ENCODE measurements at places on chromosomes 12 and 14.

GRCh38 chr14:58822856-58823255 lies 185.1 kb downstream of the DACT1 start:
- DNase-seq = no peak

- DNase-seq = no peak
These were observed 114.8 kb downstream of the PLEKHA5 start for GRCh38 chr12:19244312-19244711.

DNA sequence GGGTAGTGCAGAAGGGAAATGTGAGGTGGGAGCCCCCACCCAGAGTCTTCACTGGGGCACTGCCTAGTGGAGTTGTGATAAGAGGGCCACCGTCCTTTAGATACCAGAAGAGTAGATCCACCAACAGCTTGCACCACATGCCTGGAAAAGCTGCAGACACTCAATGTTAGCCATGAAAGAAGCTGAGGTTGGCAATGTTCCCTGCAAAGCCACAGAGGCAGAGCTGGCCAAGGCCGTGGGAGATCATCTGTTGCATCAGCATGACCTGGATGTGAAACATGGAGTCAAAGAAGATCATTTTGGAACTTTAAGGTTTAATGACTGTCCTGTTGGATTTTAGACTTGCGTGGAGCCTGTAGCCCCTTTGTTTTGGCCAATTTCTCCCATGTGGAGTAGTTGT lies 468.4 kb upstream of the FOXG1 start:
- no peak for DNase-seq

- no peak for DNase-seq
These were observed 14.1 kb downstream of the CCDC85C start for GRCh38 chr14:99589651-99590530.

- no peak for DNase-seq
These were observed 404.0 kb upstream of the ATP2B1 start for GRCh38 chr12:90112666-90113065.

DNA sequence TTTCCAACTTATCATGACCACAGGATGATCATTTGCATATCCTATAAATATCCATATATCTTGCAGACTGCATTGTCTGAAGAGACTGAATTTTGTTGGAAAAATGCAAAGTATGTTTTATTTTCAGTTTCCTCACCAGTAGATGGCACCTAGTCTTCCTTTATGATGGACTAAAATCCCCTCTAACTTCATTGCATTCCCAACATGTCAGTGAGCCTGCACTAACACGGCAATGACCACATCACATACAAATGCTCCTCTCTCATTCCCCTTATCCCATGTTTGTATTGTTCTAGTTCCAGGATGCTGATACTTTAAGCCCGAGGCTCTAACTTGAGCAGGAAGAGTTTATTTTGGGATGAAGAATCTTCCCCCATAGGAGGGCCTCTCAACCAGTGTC lies 24.7 kb upstream of the MYBPC1 start:
- peak; percentile 7 for DNase-seq

GRCh38 chr12:113239288-113239771 lies 18.1 kb downstream of the TPCN1 start:
- no peak for DNase-seq

DNA sequence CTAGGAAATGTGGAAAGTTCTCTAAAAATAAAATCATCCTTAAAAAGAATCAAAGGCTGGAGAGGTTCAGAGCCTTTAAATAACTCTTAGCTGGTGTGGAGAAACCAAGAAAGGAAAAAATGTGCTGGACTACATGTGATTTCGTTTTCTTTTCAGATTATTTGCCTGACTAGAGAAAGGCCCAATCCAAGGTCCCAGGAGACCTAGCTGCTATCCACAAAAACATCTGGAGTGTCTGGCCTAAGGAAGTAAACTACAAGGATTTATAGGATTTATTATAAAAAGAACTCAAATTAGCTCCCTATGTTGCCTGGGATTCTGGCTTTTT lies 774 bp upstream of the TMEM30B start:
- DNase-seq = no peak

- DNase-seq = no peak
These were observed 26.7 kb downstream of the GTF2A1 start for GRCh38 chr14:81193924-81194633.

- DNase-seq = no peak
These were observed 184.6 kb downstream of the MDGA2 start for GRCh38 chr14:47490766-47491165.

DNA sequence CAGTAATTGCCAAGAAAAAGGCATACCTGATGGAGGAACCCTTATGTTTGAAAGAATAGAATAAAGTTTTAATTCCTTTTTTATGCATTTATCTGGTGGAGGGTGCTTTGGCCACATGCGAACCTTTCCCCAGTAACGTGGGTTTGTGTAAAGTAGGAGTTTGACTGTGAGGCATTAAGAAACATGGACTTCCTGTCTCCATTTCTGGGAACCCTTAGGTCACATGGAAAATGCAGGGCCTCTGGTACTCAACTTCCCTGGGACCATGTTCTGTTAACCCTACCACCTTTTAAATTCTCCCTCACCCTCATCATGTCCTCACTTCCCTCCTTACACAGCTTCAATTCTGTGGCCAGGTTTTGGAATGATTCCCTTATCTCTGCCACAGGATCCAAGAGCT lies 80.3 kb downstream of the PPM1A start:
- DNase-seq = no peak

- DNase-seq = peak; percentile 4
These were observed 316.7 kb upstream of the KITLG start for GRCh38 chr12:88896958-88897357.

- DNase-seq = no peak
These were observed 486.5 kb downstream of the EGLN3 start for GRCh38 chr14:33464254-33464962.

GRCh38 chr12:116143909-116144308 lies 133.6 kb downstream of the MED13L start:
- no peak for DNase-seq

- DNase-seq = no peak
These were observed 118.3 kb downstream of the LRRK2 start for GRCh38 chr12:40343124-40343523.

DNA sequence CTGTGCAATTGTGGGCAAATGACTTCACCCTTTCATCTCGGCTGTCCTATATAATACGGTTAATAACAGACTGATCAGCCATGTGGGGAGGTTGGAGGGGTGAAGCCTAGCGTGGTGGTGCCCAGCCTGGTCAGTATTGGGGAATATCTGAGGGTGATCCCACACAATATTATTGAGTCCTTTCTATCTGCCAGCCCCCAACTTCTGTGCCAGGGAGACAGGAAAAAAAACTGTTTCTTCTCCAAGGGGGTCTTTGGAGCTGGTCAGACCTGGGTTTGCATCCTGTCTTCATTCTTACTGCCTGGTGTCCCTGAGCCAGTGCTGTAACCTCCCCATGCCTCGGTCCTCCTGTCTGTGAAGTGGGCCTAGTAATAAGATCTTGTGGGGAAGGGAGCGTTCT lies 6.5 kb downstream of the CYP46A1 start:
- no peak for DNase-seq

DNA sequence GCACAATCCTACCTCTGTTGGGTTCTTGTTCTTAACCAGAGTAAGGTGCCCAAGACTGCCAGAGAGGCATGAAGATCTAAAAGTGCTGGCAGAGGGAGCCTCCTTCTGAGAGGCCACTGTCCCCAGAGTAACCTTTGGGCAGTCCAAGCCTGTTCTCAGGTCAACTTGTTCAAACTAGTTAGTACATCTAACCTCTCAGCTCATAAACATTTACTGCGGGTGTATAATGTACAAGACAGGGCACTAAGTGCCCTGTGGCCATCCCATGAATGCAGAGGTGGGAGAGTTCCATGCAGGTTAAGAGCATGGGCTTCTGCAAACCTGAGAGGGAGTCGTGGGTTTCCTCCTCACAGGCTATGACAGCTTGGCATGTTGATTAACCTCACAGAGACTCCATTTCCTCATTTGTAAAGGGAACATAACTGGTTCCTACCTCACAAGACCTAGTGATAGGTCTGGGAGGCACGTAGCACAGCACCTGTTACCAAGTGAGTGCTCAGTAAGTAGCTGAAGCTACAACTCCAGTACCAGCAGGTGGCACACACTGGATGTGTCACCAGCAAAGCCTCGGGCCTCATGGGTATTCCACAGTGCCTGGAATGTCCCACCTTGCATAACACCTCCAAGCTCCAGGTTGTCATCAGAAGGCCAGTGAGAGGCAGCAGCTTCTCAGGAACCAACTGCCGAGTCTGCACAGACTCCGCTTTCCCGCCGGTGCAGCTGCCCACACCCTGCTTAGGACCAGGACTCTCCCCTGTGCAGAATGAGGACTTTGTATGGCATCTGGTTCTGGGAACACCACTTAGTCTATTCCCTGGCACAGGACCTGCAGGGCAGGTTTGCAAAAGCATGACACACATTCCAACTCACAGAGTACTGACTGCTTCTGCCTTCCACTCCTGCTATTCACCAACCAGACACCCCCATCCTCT lies 4.4 kb downstream of the VDR start:
- no peak for DNase-seq

DNA sequence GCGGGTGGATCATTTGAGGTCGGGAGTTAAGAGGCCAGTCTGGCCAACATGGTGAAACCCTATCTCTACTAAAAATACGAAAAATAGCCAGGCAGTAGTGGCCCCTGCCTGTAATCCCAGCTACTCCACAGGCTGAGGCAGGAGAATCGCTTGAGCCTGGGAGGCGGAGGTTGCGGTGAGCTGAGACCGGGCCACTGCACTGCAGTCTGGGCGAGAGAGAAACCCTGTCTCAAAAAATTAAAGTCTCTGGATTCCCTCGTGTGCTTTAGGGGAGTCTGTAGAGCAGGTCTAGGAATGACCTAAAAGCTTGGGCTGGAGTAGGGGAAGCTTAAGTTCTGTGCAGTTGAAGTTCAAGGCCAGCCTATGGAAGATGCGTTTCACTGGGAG lies 697 bp upstream of the TULP3 start:
- no peak for DNase-seq

DNA sequence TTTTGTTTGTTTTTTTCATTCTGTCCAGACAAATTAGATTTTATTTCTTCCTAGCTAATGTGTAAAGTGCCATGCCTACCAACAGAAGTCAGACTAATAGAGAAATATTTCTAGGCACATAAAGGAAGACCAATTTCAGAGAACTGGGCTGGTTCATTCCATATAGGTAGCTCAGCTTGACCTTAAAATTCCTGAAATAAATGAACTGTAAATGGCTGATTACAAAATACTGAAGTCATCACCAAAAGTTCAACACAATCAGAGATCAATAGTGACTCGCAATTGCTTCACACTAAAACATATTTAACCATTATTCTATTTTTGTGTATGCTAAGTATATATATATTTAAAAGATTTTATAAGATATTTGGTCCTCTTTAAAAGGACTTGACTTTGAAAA lies 34.2 kb downstream of the PTPRB start:
- DNase-seq = no peak

GRCh38 chr12:109880938-109881337 lies 597 bp upstream of the GLTP start:
- no peak for DNase-seq

- peak; percentile 92 for DNase-seq
These were observed 110.4 kb downstream of the BCAT1 start for GRCh38 chr12:24838531-24838950.

GRCh38 chr14:74704656-74705055 lies 8.2 kb downstream of the AREL1 start:
- no peak for DNase-seq

DNA sequence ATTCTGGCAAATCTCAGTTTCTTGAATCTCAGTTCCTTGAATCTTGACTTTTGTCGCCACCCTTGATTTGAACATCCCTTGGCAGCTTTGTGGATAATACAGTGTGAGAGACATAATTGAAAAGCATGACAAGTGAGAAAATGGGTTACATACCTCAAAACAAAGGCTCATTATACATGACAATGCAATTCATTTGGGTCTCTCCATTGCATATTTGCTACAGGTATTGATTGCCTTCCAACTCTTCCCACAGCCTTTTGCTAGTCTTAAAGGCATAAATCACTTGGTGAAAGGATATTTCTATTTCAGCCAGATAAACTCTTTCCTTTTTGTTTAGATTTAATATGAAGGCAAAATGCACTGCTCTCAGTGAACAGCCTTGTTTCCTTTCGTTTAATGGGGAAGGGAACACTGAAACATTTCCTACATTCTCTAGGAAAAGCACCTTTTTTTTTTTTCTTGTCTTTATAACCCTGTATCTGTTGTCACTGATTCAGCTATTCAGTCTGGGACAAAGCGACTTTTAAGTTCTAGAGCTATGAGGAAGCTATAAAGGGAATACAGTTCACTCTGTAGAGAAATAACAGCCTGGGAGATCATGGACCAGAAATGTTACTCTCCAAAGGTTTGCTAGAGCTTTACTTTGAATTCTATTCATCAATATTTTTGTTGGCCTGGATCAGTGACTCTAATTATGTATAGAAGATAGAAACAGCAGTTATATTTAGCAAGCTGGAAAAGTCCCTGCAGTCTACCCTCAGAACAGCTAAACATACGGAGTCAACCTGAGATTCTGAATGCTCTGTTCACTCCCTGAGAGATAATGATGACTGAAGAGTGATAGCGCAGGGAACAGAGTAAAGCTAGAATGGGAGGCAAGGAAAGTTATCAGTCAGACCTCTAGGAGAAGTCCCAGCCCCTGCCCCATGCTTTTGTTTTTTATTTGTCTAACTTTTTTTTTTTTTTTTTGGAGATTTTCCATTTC lies 311.4 kb downstream of the RGS6 start:
- no peak for DNase-seq

DNA sequence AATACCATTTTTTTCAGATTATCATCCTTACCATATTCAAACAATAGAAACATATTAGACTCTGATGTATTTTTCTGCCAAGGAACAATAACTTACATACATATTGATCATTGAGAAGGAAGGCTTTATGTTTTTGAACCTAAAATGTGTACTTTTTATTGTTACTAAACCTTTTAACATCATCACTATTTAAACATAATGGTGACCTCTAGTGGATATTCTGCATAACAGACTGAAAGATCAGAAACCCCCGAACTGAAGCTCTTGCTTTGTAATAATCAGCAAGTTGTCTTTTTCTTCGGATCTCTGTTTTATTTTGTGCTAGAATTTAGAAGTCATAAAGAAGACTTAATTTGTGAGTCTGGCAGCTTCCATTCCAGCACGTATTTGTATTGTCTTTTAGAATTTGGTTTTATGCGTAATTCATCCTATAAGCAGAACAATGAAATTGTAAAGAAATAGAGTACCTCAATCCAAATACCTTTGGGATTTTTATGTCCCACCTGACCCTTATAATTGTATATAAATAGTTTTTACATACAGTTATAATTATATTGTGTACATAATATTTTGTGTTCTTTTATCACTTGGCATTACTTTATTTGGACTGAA lies 125.9 kb upstream of the ATF1 start:
- no peak for DNase-seq

- no peak for DNase-seq
These were observed 19.0 kb upstream of the SERPINA4 start for GRCh38 chr14:94542111-94542810.

GRCh38 chr12:119512772-119513497 lies 80.6 kb upstream of the TMEM233 start:
- no peak for DNase-seq

GRCh38 chr12:47343684-47344567 lies 264.2 kb upstream of the AMIGO2 start:
- DNase-seq = no peak

Data from AG09319 (cell line).